Activated naive CD8-positive, alpha-beta T cell treated with anti-CD3 and anti-CD28 coated beads, Interleukin-2, amount 50 U/mL, for 16 hours (primary cell): ENCODE measurements at places on chromosomes 6 and 20.

- no peak for DNase-seq
Observed at GRCh38 chr6:153790876-153791473, 248.1 kb upstream of the OPRM1 start.

GRCh38 chr6:22271081-22271480, 25.8 kb downstream of the PRL start:
- no peak for DNase-seq

- no peak for DNase-seq
Observed at GRCh38 chr20:33490934-33491656, 1.2 kb downstream of the CBFA2T2 start.

GRCh38 chr6:133758815-133759335, 130.0 kb upstream of the TCF21 start:
- DNase-seq, result no peak

DNA sequence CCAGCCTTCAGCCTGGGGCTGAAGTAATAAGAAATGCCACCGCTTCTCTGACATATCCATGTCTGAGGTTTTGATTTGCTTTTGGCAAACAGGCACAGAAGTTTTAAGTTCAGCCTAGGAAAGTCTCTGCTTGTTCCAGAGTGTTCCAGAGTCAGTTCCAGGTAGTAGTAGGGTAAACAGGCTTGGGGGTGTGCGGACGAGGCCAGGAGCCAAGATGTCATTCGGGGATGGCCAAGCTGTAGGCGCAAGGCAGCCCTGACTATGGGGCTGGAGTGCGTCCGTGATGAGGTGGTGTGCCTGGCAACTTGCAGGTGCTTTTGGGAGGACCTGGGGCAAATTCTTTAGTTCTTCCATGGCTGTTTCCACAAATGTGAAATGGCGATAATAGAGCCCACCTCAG, 60.3 kb downstream of the IRF4 start:
- DNase-seq, result no peak

GRCh38 chr6:73058736-73059135, 166.6 kb downstream of the KHDC1L start:
- no peak for DNase-seq

GRCh38 chr6:56667336-56667735, 24.6 kb upstream of the DST start:
- no peak for DNase-seq

GRCh38 chr6:36430351-36430750, 12.3 kb downstream of the PXT1 start:
- no peak for DNase-seq

- DNase-seq, result no peak
Observed at GRCh38 chr20:47233333-47234188, 122.9 kb downstream of the ZMYND8 start.

- DNase-seq, result no peak
Observed at GRCh38 chr6:19692506-19693298, 144.5 kb upstream of the ID4 start.

DNA sequence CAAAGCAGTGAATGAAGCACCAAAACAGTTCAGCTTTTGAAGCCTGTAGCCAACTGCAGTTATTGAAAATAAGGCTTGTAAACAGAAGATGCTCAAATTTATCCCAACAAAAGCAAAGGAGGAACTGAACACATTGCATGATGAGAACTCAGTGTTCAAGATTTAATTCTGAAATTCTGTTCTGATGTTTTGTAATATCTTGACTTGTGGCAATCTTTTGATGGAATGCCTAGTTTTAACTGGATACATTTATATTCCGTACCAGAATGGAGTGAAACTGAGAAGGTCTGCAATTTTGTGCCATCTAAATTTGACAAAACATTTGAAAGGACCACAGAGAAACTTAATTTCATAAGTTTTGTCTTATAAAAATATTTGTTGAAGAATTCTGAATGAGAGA, 17.5 kb downstream of the FYN start:
- no peak for DNase-seq

- DNase-seq, result no peak
Observed at GRCh38 chr6:12119085-12119588, 107.0 kb downstream of the HIVEP1 start.

- no peak for DNase-seq
Observed at GRCh38 chr6:123821112-123821511, 17.4 kb downstream of the NKAIN2 start.

DNA sequence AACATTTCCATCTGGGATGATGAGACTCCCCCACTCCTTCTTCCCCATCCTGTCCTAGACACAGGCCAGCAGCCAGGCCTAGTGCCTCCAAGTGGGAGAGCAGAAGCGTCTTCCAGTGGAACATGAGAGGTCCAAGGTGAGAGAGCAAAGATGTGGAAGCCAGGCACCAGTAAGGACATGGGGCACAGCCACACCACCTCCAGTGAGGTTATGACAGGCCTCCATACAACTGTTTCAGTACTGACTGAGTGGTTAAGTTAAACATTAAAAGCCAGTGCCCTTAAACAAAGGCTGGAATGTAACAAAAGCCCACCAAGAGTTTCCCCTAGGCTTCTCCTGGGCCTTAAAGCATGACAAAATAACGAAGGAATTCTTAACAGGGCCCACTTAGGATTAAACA, 5.3 kb downstream of the ZBTB24 start:
- DNase-seq, result no peak

DNA sequence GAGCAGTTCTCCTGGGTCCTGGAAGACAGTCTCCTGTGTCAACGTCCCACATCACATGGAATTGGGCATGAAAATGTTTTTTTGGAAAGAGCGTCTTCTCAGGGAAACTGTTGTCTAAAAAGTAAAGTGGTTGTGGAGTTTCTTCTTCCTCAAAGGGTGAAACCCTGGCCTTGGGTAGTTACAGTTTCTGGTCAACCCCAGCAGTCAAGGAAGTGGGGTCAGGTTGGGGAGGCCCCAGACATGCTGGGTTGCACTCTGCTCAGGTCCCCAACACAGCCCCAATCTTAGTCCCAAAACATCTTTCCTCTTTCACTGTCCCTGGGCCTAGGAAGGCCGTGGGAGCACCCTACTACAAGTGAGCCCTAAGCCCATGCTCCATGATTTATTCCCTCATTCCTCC, 996 bp upstream of the NFKBIE start:
- DNase-seq, result no peak

GRCh38 chr6:99119109-99120031, 171.6 kb upstream of the FBXL4 start:
- DNase-seq, result no peak

DNA sequence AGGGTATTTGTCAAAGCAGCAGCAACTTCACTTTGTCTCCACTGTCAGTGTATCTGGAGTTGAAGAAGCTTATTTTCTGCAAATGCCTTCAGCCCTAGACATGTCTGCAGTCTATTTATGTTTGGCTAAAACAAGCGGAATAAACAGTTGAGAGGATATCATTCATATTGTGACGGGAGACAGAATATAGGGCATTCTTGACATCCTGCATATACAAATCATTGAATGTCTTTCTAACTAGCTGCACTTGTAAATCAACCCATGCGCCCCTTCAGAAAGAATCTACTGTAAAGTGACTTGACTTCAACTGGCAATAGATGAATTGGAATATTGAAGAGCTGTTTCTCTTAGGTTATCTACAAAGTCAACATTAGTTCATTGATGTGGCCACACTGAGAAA, 258.9 kb downstream of the TSHZ2 start:
- no peak for DNase-seq

DNA sequence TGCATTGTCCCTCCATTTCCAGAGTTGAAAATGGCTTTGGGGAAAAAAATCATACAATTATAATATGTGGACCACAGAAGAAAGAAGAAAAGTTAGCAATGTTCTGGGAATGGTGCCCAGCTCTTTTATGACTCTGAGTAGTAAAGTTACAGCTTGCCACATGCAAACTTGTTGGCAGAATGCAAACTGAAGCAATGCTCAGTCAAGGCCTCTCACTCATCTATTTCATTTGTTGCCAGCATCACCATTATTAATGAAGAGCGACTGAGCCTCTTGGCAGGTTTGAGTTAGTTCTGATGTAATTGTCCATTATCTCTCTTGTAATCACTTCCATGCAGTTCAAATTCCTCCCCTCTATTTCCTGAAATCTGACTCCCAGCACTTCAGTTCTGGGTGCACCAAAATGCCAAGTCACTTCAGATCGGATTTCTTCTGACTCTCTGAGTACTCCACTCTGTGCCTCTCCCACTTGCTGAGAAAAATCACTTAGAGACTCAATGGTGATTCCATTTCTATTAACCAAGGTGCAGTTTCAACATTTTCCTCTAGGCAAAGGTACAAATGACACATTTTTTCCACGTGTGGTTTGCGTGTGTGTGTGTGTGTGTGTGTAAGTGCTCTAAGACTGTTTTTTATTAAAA, 154.4 kb upstream of the STMND1 start:
- DNase-seq, result no peak

- DNase-seq, result no peak
Observed at GRCh38 chr6:80696268-80696667, 589.8 kb downstream of the BCKDHB start.

DNA sequence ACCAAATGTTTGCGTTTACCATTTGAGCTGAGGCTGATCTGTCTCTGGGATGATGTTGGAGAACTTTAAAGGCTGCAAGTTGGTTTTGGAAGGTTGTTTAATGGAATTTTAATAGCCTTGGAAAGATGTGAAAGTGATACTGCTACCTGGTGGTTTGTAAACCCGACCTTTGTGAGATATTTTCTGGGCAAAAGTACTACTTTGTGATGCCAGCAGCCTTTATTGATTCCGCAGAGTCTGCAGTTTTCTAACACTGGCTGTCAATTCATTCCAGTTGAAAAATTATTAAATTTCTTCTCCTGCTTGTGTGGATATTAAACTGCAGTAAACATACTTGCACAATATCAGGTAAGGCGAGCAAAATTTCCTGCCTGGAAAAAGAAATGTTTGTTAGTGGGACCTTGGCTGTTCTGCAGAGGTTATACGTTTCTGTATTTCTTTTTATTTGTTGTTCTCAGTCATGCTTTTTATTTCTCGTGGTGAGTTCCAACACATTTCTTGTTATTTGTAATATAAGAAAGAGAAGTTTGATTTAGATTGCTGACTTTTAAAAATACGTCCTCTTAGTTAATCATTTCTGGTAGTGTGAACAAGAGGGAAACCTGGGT, 322.5 kb downstream of the CDKAL1 start:
- no peak for DNase-seq

DNA sequence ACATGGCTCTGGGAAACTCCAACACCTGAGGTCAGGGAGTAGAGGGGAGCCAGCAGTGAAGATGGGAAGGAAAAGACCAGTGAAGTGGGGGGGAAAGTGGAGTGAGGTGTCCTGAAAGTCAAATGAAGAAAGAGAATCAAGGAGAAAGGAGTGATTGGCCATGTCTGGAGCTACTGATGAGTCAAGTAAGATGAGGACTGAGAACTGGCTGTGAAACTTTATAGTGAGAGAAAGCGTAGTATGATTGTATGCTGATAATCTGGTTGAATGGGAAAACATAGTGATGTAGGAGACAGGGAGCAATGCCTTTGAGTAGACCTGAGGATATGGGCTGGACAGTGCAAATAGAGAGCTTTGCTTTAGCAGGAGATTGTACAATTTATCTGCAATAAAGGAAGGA, 183.6 kb upstream of the GMDS start:
- DNase-seq, result no peak

GRCh38 chr6:79668381-79668780, 37.3 kb downstream of the SH3BGRL2 start:
- DNase-seq, result no peak

DNA sequence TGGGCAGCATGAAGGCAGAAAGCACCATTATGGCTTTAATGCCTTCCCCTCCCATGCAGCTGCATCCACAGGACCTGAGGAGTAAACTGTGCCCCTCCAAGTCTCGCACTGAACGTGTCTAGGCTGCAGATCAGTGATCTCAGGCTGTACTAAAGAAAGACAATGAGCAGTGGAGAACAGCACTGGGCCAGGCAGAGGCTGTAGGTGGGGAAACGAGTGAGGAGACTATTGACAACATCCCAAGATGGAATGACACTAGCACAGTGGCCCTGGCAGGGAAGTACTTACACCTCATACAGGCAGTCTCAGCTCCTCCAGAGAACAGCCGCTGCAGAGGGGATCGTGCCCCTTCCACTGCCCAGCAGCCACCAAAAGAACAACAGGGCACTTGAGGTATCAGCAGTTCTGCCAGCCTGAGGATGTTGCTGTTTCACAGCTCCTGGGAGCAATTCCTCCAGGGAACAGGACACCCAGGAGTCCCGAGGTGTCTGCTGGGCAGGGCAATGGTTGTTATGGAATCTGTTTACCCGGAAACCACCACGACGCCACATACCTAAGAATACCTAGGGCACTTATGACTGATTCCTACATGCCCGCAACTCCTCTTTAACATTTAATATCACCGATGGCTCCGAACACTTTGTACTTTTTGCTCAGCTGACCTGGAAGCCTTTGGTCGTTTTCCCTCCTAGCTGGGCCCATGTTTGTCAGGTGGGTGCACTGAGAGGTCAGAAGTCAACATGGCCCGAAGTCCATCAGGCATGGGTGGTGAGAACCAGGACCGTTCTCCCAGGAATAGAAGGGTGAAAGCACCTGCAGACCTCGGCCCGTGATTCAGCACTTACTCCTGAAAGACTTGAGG, 79.1 kb downstream of the SLC22A23 start:
- no peak for DNase-seq

DNA sequence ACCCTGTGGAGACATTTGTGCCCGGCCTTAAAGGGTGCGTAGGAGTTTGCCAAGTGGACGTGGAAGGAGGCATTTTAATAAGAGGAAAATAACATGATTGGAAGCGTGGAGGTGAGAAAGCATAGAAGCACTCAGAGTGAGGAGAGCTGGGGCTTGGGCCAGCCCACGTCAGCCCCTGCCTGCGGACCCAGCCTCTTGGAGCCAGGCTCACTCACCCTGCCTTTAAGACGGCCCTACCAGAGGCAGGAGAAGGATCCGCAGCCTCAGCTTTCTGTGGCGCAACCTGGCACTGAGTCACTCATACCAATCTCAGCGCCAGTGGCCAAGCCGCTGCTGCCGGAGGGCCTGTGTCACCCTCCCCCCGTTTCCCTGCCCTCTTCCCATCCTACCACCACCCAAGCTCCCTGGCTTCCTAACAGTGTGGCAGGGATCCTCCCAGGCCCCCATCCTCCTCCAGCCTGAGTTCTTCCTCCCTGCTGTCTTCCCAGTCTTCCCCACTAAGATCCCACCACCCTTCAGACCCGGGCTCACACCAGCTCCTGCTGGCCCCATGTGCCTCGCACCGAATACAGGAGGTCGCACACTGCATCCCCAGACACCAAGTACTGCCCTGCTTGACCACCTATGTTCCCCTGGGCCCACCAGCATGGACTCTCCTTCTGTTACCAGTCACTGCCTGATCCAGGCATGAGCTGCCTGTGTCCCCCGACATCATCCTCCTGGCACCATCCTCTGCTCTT, 285.2 kb downstream of the UST start:
- no peak for DNase-seq

GRCh38 chr6:25537349-25538018, 114.5 kb upstream of the SCGN start:
- no peak for DNase-seq

- no peak for DNase-seq
Observed at GRCh38 chr20:24086121-24086520, 97.5 kb upstream of the GGTLC1 start.
